NCI-H1417 (cell line): ENCODE measurements at places on chromosomes 7 and 10.
A peak's percentile ranks its signal among the peaks of the same experiment; 100 is the strongest.

- DNase-seq, result peak; percentile 13
Observed at GRCh38 chr10:95864906-95865813, 42.6 kb upstream of the CC2D2B start.

DNA sequence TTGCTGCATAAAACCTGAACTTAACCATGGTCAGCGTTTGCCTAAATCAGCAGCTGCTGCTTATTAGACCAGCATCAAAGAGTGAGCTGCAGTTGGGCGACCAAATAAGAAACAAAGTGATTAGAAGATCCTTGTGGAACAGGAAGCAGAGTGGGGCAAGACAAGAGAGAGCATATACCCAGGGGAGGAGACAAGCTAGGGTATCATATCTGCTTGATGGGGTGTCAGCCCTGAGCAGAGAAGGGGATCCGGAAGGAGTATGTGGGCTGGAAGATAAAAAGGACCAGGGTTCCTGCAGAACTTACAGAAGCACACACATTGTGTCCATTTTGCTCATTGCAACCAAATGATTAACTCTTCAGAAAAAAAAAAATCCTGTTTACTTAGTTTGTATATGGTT, 213.6 kb downstream of the CELF2 start:
- no peak for DNase-seq

GRCh38 chr7:128923411-128923800, 12.9 kb upstream of the KCP start:
- no peak for DNase-seq

DNA sequence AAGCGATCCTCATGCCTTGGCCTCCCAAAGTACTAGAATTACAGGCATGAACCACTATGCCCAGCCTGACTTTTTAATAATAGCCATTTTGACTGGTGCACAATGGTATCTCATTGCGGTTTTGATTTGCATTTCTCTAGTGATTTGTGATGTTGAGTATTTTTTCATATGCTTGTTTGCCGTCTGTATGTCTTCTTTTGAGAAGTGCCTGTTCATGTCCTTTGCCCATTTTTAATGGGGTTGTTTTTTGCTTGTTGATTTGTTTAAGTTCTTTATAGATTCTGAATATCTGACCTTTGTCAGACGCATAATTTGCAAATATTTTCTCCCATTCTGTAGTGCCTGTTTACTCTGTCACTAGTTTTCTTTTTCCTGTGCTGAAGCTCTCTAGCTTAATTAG, 219.2 kb upstream of the CTBP2 start:
- DNase-seq, result no peak

- no peak for DNase-seq
Observed at GRCh38 chr10:48249004-48249762, 25.3 kb downstream of the FRMPD2 start.

GRCh38 chr7:157150882-157151281, 12.2 kb downstream of the UBE3C start:
- peak; percentile 41 for DNase-seq

- no peak for DNase-seq
Observed at GRCh38 chr7:85749696-85750453, 563.0 kb upstream of the SEMA3D start.

- peak; percentile 16 for DNase-seq
Observed at GRCh38 chr7:133253519-133253875, 619 bp downstream of the EXOC4 start.

DNA sequence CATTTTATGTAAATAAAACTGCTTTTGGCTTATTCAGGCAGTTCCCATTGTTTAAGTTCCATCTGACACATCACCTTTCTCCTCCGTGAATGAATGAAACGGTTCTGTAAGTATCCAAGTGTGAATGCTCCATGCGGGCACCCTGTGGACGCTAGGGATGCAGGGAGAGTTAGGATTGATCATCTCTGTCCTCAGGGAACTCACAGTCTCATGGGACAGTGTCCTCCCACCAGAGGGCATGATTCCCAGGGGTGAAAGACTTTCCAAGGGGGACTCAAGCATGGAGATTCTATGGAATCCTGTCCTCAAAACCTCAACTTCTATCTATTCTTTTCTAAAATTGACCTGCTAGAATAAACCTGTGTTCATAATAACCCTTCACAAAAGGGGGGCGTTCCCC, 98.8 kb downstream of the HECW1 start:
- DNase-seq, result no peak

DNA sequence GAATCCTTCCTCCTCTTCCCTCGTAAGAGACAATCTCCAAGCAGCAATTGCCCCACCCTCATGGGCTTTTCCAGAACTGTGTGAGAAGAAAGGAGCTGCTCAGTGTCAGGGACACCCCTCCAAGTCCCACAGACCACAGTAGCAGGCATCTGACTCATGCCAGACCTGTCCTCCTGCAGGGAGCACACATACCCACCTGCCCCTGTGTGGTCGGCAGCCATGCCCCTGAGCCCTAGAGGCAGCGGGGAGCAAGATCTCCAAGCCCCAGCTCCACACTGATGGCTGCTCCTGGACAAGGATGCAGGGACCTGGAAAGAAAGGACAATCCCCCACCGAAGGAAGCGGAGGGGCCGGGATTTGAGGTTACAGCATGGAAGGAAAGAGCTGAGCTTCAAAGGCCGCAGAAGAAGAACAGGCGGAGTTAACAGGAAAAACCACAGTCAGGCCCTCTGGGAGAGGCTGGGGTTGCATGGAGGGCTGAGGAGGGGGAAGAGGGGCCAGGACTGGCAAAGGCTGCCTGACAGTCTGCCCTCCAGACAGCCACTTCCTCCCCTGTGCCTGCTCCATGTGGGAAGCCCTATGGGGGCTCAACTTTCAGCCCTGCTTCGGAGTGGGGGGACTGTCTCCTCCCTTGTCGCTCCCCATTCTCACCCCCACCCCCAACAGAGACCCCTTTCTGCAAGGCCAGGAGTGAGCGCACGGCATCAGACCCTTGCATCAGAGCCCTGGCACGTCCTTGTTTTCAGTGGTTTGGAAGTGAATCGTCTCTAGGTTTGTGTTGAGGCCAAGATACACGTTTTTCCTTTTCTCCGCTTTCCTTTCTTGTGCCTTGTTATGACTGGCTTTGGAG, 46.8 kb downstream of the ASB13 start:
- DNase-seq, result no peak

- DNase-seq, result no peak
Observed at GRCh38 chr7:142772051-142772450, 1.3 kb downstream of the PRSS2 start.

- no peak for DNase-seq
Observed at GRCh38 chr7:22992874-22993840, 20.8 kb downstream of the HYCC1 start.

GRCh38 chr10:73812657-73813056, 1.3 kb upstream of the NDST2 start:
- DNase-seq, result no peak

DNA sequence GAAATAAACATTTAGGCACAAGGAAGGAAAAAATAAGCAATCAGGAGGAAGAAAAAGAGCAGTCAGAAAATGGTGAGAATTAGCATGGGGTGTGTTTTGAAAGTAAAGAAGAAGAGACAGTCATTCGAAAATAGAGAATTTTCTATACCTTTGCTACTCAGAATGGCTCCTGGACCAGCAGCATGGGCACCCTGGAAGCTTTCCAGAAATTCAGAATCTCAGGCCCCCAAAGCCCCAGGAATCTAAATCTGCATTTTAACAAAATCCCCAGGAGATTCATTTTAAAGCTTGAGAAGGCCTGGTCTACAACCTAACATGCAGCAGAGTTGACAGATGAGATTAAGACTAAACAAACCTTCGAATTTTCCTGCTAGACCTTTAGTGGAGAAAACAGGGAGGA, 131.2 kb upstream of the HDAC9 start:
- no peak for DNase-seq

DNA sequence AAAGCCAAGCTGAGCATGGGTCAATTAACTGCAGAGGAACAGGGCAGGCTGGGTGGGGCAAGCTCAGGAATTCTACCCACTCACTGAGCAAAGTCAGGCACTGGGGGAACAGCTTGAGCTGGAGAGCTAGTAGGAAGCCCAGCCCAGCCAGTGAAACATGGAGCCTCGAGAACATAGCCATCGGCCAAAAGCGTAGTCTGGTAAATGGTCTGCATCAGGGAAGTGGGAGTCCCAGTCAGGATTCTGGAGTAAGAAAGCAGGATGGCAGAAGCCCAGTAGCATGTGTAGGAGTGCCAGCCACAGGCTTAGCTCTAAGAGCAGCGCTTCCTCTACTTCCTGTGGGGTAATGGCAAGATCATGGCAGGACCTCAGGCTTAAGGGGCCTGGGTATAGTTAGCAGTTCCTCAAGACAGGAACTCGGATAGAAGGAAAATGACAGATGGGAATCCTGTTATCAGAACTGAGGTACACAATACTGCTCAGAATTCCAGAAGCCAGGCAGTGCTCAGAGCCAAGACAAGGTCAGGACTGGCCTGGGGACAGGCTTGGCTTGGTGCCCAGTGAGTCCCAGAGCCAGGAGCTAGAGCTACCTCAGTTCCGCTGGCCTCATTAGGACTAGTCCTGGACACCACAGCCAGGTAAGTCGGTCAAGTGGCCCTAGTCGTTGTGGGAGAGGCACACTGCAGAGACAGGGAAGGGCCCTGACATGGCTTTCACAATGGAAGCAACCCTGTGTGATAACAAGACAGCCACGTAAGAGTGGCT, 65.4 kb upstream of the MXI1 start:
- DNase-seq, result no peak

- DNase-seq, result no peak
Observed at GRCh38 chr10:26220901-26221300, 4.3 kb downstream of the GAD2 start.

- DNase-seq, result peak; percentile 37
Observed at GRCh38 chr7:50679218-50680007, 103.3 kb downstream of the GRB10 start.

DNA sequence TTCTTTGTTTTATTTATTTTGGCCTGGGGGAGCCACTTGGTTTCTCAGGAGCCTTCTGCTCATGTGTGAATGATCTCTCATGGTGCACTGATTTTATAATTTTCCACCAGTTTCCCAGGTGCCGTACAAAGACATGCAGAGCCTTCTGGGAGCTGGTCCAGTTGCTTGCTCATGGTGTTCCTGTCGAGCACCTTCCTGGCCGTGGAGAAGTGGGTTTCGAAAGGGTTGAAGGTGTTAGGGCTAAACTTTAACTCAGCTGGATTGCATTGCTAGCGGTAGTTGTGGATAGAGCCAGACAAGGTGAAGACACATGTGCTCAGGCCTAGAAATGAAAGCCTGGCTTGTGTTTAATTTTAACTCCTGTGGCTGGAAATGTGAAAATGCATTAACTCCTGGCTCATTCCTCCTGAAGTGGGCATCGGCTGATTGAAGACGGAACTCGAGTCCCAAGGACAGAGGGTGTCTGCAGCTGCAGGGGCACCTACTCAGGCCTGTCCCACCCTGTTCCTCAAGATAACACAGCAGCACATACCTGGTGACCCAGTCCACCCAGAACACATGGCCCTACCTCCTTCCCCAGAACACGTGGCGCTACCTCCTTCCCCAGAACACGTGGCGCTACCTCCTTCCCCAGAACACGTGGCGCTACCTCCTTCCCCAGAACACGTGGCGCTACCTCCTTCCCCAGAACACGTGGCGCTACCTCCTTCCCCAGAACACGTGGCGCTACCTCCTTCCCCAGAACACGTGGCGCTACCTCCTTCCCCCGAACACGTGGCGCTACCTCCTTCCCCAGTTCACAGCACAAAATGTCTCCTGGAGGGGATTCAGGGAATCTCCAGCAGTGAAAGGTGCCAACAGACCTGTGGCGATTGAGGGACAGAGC, 133.2 kb downstream of the WDR37 start:
- DNase-seq, result no peak

- DNase-seq, result no peak
Observed at GRCh38 chr10:29204070-29204800, 84.6 kb upstream of the LYZL1 start.

DNA sequence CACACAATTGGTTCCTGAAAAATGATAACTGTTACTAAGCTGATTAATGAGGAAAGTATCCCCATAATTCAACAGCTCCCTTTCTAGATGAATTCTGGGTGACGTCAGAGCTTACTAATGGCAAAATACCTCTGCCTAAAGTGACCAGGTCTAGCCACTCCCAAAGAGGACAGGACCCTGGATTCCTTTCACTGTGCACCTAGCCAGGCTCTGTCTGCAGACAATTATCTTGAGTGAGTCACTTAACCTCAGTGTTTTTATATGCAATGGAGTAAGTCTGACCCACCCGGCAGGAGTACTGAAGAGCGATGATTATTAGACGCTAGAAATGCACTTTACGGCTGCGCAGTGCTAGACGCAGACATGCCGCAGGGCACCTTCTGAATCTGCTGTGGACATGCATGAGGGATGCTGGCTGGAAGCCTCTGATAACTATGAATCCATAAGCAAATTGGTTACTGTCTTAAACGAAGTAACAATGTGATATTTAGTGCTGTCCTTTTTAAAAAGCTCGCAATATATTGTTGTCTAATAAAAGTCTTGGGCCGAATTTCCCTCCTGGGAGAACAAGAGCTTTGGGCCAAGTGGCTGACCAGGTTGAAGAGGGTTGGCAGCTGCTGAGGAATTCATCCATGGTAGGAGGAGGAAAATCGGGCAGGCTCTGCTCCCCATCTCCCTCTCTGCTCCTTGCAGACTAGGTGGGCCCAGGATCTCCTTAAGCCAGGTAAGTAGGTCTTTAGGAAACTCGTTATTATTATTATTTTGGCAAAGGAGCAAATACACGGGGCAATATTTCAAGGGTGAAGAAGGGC, 4.6 kb upstream of the INPP5A start:
- no peak for DNase-seq

- DNase-seq, result no peak
Observed at GRCh38 chr7:128356546-128357216, 4.8 kb downstream of the PRRT4 start.

DNA sequence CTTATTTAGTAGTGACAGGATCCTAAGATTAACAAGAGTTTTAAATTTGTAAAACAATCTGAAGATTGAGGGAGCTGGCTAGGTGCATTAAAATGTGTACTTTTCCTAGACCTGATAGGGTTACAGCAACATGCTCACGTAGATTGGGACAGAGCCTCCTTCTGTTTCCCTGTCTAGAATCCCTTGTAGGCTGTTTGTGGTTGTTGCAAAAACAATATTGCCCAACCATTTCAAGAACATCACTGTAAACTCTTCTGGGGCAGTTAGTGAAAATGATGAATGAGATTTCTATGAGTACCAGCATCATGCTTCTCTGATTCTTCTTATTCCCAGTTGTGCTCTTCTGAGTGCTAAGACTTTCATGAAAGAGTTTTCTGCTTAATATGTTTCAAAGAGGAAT, 14.7 kb upstream of the CPED1 start:
- no peak for DNase-seq

GRCh38 chr7:40356312-40356711, 221.5 kb downstream of the SUGCT start:
- DNase-seq, result no peak

GRCh38 chr7:65722361-65722792, 150.5 kb upstream of the VKORC1L1 start:
- peak; percentile 74 for DNase-seq
